ENCODE measurements at places on chromosomes 16 and 17.

GRCh38 chr16:80066805-80067580, 466.5 kb upstream of the MAF start:
- DNase-seq: no peak

DNA sequence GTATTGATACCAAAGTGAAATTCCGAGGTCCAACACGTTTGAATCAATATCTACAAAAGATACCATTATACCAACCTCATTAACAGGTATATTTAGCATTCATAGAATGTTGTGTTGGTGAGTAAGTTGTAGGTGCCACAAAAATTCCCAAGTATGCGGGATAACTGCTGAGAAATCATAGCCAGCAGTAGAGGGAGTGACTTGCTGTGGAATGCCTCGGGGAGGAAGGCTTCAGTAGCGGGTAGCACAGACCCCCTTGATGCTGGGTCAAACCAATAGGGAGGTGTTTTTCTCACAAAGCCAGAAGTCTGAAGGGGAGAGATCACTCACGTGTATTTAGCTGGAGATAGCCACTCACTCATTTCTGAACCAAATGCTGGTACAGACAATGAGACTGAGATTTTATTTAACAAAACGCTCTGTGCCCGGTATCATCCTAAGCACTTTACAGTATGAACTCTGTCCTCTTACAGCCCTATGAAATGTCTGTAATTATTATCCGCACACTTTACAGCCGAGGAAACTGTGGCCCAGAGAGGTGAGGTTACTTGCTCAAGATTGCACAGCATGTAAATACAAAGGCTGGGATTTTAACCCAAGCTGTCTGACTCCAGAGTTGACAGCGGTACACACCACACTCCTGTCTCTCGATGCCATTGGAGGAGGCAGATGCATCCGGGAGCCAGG, 23.1 kb downstream of the HSBP1 start:
- no peak for DNase-seq

GRCh38 chr16:81632392-81633146, 146.5 kb upstream of the PLCG2 start:
- peak; percentile 75 for DNase-seq

- no peak for DNase-seq
Measured at GRCh38 chr17:14282726-14283125, 18.2 kb upstream of the HS3ST3B1 start.

DNA sequence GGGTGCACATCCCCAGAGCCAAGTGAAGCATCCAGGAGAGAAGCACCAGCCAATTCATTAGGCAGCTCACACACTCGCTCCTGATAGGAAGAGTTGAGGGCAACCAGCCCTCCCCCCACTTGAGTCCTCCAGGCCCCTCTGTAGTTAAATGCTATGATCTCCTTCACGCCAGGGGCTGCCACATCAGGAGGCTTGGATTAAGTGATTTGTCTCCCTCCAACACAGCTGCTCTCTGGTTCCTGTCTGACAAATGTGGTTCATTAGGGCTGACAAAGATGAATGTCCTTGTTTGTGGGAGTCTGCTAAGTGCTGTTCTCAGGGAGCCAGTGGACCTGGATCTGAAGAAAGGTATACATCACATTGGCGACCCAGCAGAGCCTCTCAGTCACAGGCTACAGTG, 94.5 kb upstream of the WSCD1 start:
- DNase-seq: no peak

- DNase-seq: no peak
Measured at GRCh38 chr16:86349338-86349900, 160.9 kb upstream of the FOXF1 start.

DNA sequence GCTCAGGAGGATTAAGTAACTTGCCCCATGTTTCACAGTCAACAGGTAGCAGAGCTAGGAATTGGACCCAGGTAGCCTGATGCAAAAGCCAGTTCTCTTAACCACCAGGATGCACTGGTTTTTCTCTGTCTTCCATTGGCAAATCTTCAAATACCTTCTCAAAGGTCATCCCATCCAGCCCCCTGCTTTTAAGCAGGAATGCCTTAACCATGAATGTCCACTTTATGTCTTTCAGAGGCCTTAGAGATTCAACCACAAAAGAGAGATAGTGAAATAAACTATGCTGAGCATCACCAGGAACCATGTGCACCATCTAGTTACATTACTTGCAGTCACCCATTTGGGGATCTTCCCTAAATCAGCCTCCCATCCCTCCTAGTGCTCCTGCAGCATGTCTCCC, 94.3 kb downstream of the C17orf67 start:
- no peak for DNase-seq

- no peak for DNase-seq
Measured at GRCh38 chr16:15874745-15875314, 13.6 kb downstream of the CEP20 start.

DNA sequence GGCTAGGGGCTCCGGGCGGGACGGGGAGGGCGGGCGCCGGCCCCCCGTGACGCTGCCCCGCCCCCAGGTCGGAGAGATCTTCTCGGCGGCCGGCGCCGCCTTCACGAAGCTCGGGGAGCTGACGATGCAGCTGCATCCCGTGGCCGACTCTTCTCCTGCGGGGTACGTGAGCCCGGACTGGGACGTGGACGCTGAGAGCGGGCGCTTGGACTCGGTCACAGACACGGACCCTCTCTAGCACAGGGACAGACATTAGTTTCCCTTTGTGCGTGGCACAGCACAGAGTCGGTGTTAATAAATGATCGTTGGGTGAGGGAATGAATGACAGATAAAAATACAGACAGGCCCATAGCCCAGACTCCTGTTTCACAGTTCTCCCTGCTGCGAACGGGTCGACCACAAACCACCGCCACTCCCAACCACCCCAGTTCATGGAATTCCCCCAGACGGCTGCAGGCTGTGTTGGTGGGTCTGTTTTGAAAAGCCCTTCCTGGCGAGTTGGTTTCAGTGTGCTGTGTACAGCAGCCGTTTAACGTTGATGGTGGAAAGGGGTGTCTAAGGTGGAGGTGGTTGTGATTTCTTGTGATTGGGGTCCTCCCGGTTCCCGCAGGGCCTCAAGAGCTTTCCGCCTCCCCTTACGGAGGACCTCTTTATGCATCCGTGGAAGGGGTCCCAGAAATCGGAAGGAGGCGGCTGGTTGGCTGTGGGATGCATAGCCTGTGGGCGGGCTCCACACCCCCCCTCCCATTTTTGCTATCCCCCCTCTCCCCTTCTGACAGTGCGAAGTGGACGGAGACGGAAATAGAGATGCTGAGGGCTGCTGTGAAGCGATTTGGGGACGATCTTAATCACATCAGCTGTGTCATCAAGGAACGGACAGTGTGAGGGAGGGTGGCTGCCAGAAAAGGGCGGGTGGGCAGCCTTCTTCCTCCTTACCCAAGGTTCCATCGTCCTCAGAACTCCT, 2.9 kb downstream of the RNASEK start:
- DNase-seq: peak; percentile 81

DNA sequence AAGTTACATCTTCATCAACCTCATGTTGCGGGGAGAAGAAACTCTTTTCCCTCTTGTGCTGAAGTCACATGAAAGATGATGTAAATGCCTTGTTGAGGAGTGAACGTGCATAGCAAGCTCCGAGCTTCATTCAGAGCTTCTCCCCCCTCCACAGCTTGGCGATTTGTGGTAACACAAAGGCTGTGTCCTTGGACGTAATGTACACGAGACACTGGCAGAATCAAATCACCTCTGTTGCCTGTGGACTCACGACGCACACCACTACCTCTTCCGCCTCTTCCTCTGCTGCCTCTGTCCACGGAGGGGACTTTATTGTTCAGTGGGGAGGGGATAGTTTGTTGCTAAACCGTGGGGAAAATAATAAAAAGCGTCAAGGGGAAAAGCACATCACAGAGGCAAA, 54.9 kb upstream of the CHMP6 start:
- no peak for DNase-seq

DNA sequence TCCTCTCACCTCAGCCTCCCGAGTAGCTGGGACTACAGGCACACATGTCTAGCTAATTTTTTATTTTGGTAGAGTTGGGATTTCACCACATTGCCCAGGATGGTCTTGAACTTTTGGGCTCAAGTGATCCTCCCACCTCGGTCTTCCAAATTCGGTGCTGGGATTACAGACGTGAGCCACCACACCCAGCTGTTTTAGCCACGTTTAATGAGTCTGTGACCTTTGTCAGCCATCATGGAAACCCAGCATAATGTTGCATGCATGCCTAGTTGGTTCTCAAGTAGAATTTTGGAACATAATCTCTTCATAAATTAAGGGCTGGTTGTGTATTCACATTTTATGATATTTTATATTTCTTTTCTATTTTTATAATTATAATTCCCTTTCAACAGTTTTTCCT, 42.0 kb downstream of the GOSR1 start:
- DNase-seq: no peak

- DNase-seq: no peak
Measured at GRCh38 chr16:79628988-79629387, 28.5 kb upstream of the MAF start.

- no peak for DNase-seq
Measured at GRCh38 chr17:35725802-35726126, 5.7 kb upstream of the RASL10B start.

DNA sequence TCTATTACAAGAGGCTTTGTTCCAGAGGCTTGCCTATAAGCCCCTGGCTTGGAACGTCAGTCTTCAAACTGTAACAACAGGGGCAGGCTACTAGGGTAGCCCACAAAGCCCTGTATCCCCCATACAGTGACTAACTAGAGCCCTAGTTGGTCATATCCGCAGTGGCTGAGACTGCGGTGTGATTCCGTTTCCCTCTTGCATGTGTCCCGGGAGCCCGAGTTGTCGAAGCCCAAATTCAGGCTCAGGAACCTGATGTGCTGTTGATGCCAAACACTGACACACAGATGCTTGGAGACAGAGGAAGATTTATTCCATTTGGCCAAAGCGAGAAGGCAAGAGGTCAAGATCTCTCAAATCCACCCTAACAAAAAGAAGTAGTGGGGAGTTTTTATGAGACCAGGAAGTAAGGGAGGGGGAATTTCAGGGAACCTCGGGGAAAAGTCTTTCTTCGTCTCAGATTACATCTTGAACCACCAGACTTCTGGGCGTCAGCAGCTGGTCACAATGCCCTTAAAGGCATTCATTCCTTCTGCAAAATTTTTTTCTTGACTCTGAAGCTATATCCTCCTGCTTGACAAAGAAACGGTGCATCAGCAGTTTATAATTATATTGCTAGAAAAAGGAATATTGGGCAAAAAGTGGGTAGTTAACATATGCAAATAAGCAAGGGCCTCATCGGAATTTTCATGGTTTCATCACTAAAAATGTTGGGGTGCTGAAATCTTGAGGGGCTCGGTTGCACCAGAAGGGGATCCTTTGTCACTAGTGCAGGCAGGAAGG, 879 bp downstream of the SLFN5 start:
- DNase-seq: peak; percentile 72

- no peak for DNase-seq
Measured at GRCh38 chr17:44687756-44688155, 1.8 kb downstream of the CCDC43 start.

- DNase-seq: no peak
Measured at GRCh38 chr17:82391496-82392066, 20.0 kb downstream of the UTS2R start.

GRCh38 chr16:817001-817906, 16.7 kb upstream of the GNG13 start:
- DNase-seq: no peak

DNA sequence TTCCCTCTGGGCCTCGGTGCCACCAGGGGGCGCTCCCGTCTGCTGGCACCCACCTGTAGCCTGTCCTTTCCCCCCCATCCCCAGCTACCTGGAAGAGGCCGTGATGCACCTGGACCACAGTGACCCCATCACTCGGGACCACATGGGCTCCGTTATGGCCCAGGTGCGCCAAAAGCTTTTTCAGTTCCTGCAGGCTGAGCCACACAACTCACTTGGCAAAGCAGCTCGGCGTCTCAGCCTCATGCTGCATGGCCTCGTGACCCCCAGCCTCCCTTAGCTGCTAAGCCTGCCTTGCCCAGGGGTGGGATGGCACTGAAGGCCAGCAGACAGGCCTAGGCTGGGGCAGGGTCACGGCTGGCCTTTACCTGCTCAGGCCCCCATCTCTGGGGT, 818 bp upstream of the NRN1L start:
- DNase-seq: peak; percentile 72

DNA sequence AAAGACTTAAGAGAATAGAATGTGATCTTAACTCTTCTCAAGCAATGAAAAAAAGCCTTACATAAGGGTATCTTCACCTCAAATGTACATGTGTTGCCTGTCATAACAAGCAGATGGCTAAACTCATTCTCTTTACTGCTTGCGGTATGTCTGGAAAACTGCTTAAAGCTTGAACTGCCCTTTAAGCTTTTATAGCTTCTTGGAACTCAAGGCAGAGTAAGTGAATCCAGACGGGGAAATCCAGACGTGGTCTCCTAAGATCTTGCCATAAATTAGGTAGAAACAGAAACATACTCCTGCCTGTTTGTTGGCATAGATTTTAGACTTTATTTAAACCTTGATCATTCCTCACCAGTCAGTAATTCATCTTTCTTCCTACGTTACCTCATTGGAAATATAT, 19.6 kb downstream of the CLUAP1 start:
- DNase-seq: no peak

DNA sequence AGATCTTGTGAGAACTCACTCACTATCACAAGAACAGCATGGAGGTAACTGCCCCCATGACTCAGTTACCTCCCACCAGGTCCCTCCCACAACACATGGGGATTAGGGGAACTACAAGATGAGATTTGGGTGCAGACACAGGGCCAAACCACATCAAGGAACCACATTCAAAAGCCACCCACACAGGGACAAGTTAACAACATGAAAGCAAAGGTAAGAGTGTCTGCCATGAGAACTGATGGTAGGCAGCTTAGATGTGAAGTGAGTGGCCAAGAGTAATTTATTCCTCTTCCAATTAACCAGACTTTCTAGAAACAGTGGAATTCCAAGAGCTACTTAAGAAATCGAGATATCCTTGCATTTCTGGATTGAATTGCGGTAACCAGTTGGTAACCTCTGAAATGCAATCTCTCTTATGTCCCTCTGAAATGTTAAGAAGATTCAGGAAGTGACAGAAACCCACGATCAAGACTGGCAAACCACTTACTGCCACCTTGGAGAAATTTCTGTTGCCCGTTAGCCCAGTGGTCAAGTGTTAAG, 167.4 kb upstream of the CACNG5 start:
- DNase-seq: peak; percentile 63

GRCh38 chr16:67731753-67732095, 12.6 kb upstream of the GFOD2 start:
- DNase-seq: no peak

- no peak for DNase-seq
Measured at GRCh38 chr16:21950782-21951521, 2.2 kb upstream of the UQCRC2 start.

DNA sequence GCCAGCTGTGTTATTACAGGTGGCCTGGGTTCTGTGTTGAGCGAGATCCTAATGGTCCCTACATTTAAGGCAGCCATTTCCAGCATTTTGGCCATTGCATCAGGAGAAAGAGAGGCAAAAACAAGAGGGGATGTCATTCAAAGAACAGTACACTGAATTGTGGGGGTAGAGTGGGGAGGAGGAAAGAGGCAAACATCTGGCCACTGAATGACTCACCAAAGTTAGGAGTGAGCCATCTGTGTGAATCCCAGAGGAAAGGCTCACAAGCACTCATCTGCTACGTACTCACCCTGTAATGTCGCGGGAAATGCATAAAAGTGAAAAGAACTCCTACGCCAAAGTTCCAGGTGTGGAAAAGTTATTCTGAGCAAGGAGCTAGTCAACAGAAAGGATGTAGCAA, 16.7 kb downstream of the KRABD2 start:
- no peak for DNase-seq

Data from activated CD4-positive, alpha-beta T cell treated with anti-CD3 and anti-CD28 coated beads, Interleukin-2, amount 50 U/mL, for 48 hours (primary cell).